ENCODE measurements at places on chromosomes 1 and 21.

DNA sequence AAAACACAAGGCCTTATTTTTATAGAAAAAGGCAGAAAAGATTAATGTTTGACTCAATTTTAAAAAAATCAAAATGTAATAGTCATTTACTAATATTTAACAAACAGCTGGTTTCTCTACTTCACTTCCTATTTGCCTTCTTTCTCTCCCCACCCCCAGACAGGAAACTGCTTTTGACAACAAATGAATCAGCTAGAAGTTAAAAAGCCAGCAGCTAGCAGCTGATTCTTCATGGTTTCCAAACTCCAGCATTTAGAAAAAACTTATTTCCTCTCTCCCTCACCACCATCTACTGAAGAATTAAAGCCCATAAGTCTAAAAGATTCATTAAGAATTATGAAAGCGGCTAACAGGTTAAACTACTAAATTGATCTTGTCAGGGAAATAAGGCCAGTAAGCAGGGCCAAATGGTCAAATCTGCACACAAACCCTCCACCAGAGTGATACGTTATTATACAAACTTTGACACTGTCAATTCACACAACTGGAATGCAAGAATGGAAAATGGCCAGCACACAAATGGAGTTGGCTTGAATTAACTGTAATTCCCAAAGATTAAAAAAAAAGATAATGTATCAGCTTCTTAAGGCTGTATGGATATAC lies 4.0 kb downstream of the WDR26 start:
- no peak for DNase-seq

GRCh38 chr1:192660613-192661012 lies 24.7 kb downstream of the RGS13 start:
- no peak for DNase-seq

DNA sequence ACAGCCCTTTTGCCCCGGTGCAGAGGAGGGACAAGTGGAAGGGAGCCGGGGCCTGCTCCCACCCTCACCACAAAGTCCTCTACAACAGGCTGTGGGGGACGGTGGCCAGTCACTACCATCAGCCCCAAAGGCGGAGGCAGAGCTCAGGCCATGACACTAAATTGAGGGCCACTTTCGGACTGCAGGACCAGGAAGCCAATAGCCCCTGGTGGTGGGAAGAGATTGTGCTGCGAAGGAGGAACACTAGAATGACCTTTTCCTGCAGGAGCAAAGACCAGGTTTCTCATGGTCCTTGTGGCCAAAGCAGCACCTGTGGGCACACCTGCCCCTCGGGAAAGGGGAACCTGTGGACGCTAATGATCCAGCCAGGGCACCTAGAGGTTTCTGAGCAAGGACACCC lies 30.3 kb downstream of the ACTA1 start:
- no peak for DNase-seq

DNA sequence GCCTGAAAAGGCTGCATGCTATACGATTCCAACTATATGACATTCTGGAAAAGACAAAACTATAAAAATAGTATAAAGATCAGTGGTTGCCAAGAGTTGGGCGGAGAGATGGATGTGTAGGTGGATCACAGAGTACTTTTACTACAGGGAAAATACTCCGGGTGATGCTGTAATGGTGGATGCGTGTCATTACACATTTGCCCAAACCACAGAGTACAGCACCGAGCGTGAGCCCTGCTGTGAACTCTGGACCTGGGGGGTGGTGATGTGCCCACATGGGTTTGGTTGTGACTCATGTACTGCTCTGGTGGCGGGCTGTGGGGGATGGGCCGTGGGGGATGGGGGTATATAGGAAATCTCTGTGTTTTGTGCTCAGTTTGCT lies 162.7 kb upstream of the COL6A1 start:
- DNase-seq = peak; percentile 58

DNA sequence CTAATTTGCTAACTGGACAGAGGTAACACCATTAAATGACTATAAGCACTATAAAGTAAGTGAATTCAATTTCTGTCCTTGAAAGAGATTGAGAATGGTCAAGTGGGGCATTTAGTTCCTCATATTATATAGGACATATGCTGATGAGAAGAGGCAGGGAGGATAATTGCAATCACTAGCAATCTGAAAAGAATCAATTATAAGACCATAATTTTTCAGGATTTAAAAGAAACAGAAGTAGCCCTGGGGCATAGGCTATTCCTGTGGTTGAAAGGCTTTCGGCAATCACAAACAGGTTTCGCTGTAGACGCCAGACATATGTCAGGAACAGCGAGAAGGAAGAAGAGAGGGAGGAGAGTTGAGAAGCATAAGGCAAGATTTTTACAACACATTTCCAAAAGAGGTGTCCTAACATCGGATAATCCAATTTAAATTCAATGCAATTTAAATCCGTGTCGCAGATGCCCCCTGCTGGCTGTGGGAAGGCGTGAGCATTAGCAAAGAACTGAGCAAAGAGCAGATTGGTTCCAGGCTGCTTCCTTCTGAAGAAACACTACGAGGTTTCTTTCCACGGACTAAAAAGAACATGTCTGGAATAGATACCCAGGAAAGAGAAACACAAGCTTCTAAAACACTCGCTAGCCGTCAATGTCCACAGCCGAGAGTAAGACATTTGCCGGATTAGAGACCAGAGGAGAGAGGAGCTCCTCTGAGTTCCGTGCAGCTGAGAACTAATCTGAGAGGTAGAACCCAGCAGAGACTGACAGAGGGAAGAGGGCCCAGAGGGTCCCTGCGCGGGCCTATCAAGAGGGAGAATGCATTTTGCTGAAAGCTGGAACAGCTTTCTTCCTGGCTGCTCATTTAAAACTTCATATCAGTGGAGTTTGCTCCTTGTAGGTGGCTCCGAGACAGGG lies 27.9 kb downstream of the RGS5 start:
- DNase-seq = peak; percentile 22

- DNase-seq = no peak
Observed at GRCh38 chr1:210358626-210359025, 29.9 kb downstream of the HHAT start.

GRCh38 chr1:40386359-40386723 lies 12.8 kb downstream of the SMAP2 start:
- DNase-seq = no peak

GRCh38 chr1:199135901-199136300 lies 497.1 kb downstream of the PTPRC start:
- DNase-seq = no peak

DNA sequence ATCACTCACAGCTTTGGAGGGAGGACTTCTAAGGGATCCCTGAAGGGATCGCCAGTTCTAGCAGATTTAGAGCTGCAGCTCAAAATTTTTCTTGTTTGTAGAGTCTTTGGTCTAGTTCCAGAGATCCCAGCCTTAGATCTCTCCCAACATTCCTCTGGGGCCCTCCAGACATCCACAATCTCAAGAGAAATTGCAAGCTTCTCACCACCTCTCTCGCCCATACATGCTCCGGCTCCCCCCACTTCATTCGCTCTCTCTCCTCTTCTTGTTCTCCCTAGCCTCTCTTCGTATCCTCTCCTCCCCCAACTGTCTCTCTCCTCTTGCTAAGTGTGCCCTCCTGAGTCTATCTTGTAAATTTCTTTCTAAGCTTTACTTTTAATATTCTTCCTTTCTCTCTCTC lies 15.1 kb upstream of the TUT4 start:
- no peak for DNase-seq

DNA sequence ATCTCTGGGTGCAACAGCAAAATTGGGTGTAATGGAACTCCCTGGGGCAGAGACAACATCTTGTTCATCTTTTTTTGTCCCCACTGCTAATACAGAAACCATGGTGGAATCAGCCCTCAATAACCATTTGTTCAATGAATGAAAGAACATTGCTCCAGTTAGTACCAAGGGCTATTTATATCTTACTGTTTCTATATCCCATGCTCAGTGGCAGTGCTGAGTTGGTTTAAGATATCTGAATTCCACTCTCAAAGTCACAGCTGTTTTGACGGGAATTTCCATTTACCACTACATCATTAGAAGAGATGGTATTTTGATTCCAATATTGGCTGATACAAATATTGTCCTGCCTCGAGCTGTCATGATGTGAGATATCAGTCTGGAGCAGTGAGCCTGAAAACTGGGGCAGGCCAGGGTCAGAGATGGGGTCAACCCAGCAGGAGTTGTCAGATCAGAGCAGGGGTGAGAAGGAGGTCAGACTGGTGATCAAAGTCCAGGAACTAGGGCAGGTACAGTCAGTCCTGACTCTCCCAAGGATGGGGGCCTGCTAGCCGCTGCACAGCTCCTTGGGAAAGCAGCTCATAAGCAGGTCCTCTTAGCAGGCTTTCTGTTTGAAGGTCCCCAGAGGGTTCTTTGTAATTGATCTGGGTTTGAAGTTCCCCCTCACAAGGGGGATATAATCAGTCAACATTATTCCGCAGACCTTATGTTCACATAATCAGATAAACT lies 5.8 kb upstream of the PHC2 start:
- DNase-seq = no peak

DNA sequence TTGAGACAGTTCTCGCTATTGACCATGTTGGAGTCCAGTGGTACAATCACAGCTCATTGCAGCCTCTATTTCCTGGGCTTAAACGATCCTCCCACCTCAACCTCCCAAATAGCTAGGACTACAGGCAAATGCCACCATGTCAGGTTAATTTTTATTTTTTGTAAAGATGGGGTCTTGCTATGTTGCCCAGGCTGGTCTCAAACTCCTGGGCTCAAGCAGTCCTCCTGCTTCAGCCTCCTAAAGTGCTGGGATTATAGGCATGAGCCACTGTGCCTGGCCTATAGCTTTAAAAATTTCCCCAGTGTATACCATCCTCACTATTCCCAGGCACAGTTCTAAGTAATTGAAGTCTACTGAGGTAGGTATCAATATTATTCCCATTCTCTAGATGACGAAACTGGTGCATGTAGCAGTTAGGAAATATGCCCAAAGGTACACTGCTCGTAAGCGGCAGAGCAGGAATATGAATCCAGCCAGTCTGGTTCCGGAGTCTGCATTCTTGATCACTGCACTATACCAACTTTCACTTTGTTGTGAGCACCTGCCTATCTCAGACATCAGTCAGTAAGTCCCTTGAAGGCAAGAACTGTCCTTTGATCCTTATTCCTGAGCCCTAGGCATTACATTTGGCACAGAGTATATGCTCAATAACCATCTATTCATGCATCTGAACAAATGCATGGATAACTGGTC lies 11.5 kb upstream of the SRP9 start:
- no peak for DNase-seq

- DNase-seq = no peak
Observed at GRCh38 chr1:113957984-113958383, 21.3 kb upstream of the OLFML3 start.

- no peak for DNase-seq
Observed at GRCh38 chr1:20317471-20317870, 26.8 kb downstream of the VWA5B1 start.

GRCh38 chr1:88462488-88463261 lies 221.4 kb upstream of the PKN2 start:
- no peak for DNase-seq

DNA sequence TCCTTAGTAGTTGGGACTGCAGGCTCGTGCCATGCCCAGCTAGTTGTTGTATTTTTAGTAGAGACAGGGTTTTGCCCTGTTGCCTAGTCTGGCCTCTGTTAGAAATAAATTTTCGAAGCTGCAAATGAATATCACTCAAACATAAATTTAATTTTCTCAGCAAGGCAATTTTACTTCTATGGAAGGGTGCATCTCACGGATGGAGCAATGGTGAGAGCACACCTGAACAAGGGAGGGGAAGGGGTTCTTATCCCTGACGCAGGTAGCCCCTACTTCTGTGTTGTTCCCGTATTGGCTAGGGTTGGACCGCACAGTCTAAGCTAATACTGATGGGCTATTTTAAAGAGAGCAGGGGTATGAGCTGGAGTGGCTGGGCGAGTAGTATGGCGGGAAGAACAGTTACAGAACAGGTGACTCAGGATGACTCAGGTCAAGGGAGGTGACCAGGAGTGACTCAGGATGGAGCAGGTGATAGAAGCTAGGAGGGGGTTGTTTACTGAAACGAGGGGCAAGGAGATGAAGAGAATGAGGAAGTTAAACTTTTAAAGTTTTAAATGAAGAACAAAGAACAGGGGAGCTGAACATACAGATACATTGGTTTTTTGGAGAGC lies 7.5 kb downstream of the MDM4 start:
- no peak for DNase-seq

DNA sequence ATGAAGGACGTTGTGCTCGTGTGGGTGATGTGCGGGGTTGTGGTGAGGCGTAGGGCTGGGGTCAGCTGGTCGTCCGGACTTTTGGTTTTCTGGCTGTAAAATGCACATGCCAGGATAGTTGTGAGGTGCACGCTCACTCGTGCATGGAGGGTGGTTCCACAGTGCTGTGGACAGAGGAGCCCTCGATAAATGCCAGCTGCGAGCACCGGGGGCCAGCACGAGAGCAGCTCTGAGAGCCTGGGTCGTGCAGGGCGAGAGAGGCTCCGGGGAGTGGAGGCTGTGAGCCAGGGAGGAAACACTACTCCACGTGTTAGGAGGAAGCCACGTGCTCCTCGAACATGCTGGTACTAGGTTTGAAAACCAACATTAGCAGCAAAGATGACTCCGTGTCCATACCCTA lies 39.4 kb downstream of the COL18A1 start:
- no peak for DNase-seq

DNA sequence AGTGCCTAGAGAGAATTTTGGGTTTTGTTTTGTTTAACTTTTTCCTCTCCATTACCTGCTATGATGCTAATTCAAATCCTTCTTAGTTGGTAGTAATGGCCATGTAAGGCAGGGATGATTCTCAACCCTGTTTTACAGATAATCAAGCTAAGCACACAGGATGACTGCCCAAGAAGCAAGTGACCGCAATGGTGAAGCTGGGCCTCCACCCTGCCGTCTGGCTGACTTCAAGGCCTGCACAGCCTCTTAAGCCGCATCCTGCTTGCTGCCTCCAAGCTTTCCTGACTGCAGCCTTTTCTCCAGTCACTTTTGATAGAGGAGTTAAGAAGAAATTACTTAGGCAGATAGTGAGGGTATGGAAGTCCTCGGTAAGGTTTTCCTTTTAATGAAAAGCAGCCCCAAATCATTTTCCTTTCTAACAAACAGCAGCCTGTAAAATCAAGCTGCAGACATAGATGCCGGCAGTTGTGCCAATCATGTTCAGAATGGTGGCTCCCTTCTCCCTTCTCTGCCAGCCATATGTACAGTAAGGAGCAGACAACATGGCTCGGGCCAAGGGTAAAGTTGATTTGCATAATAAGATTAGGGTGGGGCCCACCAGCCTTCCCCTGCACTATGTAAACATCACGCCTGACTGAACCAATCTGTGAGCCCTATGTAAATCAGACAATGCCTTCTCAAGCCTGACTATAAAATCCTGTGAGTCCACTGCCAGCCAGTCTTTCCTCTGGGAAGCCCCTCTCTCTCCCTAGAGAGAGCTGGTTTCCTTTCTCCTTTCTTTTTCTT lies 8.8 kb upstream of the CTBS start:
- no peak for DNase-seq

DNA sequence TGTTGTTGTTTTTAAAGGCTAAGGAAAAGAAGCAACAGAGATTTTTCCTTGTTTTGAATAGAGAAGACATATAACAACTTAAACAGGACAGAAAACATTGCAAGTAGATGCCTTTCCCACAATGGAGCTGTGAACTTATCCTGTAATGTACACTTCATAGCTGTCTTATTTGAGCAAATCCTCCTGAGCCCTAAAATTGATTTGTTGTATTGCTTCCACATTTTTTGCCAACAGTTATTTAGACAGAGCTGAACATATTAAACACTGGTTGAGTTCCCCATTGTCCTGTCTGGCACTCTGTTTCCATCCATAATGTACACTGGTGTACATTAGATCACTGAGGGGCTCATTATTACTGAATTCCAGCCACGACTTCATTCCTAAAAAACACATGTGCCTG lies 32.2 kb downstream of the CACHD1 start:
- no peak for DNase-seq

- DNase-seq = peak; percentile 56
Observed at GRCh38 chr21:45470773-45471524, 66.0 kb downstream of the COL18A1 start.

GRCh38 chr1:183029591-183030000 lies 6.4 kb downstream of the LAMC1 start:
- DNase-seq = no peak
